ENCODE measurements at places on chromosomes 5 and 9. TPM values are rescaled to one million over a fixed set of nuclear protein-coding genes. Genes with fewer than 3 reads are reported as not detected.

The SPINK6 gene
- total RNA-seq, result not detected

The FOXD4L5 gene
- not detected for total RNA-seq

The LTC4S gene
- not detected for total RNA-seq

The IL33 gene
- 0.03 TPM for total RNA-seq

The SELENOP gene
- total RNA-seq, result 0.16 TPM

The HRCT1 gene
- 4.1 TPM for total RNA-seq

The C7 gene
- total RNA-seq, result not detected

The PCDHGA12 gene
- 0.37 TPM for total RNA-seq

The MAMDC4 gene
- total RNA-seq, result 14.9 TPM

The IFNA5 gene
- not detected for total RNA-seq

The MEGF10 gene
- total RNA-seq, result not detected

The GPRIN1 gene
- 4.3 TPM for total RNA-seq

The SLC36A3 gene
- total RNA-seq, result not detected

The KIF27 gene
- 0.20 TPM for total RNA-seq

The PPP1R26 gene
- 41.0 TPM for total RNA-seq

The FST gene
- total RNA-seq, result not detected

The RANBP17 gene
- total RNA-seq, result 7.5 TPM

The ZNF883 gene
- total RNA-seq, result not detected

The ANGPTL2 gene
- 0.29 TPM for total RNA-seq

The SPATA31C1 gene
- total RNA-seq, result not detected

The INSYN2B gene
- total RNA-seq, result not detected

The IGFBPL1 gene
- not detected for total RNA-seq

The LCN1 gene
- not detected for total RNA-seq

The CD14 gene
- 12.2 TPM for total RNA-seq

The SAPCD2 gene
- total RNA-seq, result 217 TPM
